ENCODE measurements at places on chromosomes 13 and 19.

GRCh38 chr13:32409561-32410421, 18.1 kb downstream of the N4BP2L1 start:
- DNase-seq = no peak

DNA sequence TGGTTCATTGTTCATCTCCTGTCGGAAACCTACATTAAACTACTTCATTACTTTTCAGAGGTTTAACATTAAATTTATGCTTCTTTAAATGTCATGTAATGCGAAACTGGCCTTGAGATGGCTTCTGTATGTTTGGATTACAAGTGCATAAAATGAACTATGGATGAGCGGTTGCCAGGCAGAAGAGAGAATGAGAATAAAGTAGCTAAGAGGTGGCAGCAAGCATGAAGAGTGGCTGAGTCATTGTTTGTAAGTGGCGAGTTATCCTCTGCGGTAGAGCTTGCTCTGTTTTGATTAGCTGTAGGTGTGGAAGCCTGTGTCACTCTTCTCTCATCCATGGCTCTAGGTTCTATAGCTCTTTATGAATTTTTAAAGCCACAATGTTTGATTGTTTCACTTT, 1139.6 kb upstream of the PCDH9 start:
- DNase-seq = no peak

DNA sequence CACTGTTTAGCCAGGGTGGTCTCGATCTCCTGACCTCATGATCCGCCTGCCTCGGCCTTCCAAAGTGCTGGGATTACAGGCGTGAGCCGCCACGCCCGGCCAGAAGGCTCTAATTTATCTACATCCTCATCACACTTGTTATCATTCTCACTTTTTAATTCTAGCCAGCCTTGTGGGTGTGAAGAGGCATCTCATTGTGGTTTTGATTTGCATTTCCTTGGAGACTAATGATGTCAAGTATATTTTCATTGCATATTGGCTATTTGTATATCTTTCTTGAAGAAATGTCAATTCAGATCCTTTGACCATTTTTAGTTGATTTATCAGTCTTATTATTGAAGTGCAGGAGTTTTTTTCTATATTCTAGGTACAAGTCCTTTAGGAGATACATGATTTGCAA, 27.7 kb upstream of the HIF3A start:
- DNase-seq = no peak

DNA sequence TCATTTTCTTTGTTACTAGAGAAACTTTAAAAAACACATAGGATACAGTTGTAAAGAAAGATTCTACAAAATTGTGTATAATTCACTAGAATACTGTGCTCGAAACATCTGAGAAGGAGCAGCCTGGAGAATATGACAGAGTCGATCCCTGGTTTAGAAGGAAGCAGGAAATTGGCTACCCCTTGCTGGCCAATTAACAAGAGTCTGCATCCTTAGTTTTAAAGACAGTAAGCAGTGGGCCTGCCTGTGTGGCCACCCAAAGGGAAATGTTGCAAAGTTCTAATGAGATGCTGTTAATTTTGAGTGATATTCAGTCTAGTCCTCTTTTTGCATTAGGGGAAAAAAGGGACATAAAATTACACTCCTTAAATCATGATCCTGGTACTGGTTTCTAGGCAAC, 988.6 kb downstream of the PCDH17 start:
- DNase-seq = no peak

DNA sequence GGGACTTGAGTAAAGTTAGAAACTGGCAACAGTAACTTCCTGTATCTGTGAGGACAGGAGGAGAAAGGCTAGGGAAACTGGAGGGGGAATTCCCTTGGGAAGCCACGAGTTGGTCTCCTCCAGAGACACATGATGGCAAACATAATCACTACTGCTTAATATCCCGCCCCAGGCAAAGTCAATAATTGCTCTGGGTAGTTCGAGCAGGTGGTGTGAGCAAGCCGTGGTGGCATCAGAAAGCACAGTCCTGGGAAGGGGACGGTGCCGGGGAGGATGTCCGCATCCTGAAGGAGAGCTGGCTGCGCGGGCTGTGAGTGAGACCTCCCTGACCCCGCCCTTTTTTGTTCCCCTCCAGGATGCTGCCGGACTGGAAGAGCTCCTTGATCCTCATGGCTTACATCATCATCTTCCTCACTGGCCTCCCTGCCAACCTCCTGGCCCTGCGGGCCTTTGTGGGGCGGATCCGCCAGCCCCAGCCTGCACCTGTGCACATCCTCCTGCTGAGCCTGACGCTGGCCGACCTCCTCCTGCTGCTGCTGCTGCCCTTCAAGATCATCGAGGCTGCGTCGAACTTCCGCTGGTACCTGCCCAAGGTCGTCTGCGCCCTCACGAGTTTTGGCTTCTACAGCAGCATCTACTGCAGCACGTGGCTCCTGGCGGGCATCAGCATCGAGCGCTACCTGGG, 1.4 kb downstream of the FFAR2 start:
- no peak for DNase-seq

GRCh38 chr19:37907735-37908455, 887 bp downstream of the SIPA1L3 start:
- DNase-seq = no peak

DNA sequence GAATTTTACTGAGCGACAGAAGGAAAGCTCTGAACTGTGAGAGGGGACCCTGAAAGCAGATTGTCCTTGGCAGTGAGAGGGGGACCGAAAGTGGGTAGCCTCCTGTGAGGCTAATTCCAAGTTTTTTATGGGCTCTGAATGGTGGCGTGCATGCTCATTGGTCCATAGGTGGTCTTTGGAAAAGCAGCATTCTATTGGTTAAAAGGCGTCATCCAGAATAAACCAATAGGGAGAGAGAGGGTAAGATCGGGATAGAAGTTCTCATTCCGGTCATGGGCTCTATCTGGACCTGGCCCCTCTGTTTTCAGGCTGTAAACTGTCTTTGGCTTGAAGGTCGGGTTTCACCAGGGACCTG, 539.8 kb upstream of the PCDH9 start:
- no peak for DNase-seq

GRCh38 chr13:21837841-21838551, 167.1 kb downstream of the FGF9 start:
- DNase-seq = no peak

GRCh38 chr19:18280247-18281081, 958 bp downstream of the JUND start:
- DNase-seq = peak; percentile 66

DNA sequence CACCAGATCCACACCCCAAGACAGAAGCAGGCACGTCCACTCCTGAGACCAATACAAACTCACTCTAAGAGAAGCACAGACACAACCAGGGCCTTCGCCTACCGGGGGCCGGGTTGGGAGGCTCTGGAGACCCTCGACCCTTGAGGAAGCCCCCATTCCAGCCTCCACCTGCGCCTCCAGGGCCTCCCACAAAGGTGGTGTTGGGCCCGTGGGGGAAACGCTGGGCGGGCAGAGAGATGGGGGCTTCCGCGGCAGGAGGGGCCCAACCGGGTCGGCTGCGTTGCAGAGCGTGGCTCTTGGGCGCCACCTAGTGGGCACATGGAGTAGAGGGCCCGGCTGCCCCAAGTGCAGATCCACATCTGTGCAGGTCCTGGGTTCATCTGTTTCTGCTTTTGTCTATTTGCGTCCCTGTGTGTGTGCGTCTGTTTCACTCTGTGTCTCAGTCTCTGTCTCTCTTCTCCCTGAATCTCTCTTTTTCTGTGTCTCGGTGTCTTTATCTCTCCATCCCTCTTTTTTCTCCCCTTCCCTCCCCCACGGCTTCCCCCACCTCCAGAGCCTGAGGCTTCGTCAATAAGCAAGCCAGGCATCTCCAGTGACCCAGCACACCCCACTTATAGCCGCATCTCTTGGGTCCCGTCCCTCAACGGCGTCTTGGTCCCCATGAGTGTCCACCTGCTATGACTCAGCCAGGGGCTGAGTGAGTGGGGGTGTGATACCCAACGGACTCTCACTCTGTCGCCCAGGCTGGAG, 10.5 kb upstream of the TINCR start:
- DNase-seq = peak; percentile 39
